HT-29 (cell line): ENCODE measurements at places on chromosomes 11 and 22. TPM values are rescaled to one million over a fixed set of nuclear protein-coding genes. Genes with fewer than 3 reads are reported as not detected.
A peak's percentile ranks its signal among the peaks of the same experiment; 100 is the strongest.

LRP4 gene
- 0.15 TPM in 1 of 2 replicates, not detected in the other for total RNA-seq

GRCh38 chr11:8281266-8281665 is 17.6 kb upstream of the LMO1 start:
- DNase-seq = no peak

DNA sequence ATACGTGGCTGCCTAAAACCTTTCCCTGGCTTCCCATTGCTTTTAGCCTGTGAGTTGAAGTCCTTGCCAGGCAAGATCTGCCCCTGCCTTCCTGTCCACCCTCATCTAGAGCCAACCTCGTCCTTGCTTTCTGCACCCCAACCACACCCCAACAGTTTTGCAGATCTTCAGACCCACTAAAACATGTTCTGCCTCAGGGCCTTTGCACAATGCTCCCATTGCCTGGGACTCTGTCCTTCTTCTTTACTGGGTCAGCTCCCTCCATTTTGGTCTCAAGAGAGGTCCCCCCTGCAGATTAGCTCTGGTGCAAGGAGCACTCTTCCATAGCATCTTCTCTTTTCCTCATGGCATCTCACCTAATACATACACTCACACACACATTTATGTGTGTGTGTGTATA is 8.4 kb upstream of the ANAPC15 start:
- no peak for DNase-seq

PGR gene
- not detected in 2 replicates for total RNA-seq

- DNase-seq = no peak
Measured at GRCh38 chr11:101786916-101787315, 127.9 kb upstream of the CEP126 start.

- peak; percentile 87 for DNase-seq
Measured at GRCh38 chr11:86551288-86552092, 120.9 kb downstream of the ME3 start.

- DNase-seq = no peak
Measured at GRCh38 chr22:22484023-22484422, 24.5 kb downstream of the ZNF280B start.

GRCh38 chr22:36301851-36302250 is 48.9 kb downstream of the APOL1 start:
- DNase-seq = peak; percentile 8

- no peak for DNase-seq
Measured at GRCh38 chr11:72174302-72175070, 17.5 kb upstream of the FOLR1 start.

- no peak for DNase-seq
Measured at GRCh38 chr11:63937713-63938478, 906 bp upstream of the NAA40 start.

- DNase-seq = no peak
Measured at GRCh38 chr11:90309693-90310092, 86.8 kb upstream of the CHORDC1 start.

- DNase-seq = no peak
Measured at GRCh38 chr22:46023558-46023981, 46.6 kb upstream of the WNT7B start.

- DNase-seq = peak; percentile 37
Measured at GRCh38 chr22:39176143-39176713, 23.7 kb upstream of the CBX7 start.

- DNase-seq = no peak
Measured at GRCh38 chr11:123740787-123741158, 687 bp downstream of the ZNF202 start.

MCM5 gene
- total RNA-seq = 154 and 155 TPM in 2 replicates

OR4P4 gene
- not detected in 2 replicates for total RNA-seq

GRCh38 chr11:133238027-133238426 is 294.3 kb downstream of the OPCML start:
- DNase-seq = no peak

SCUBE1 gene
- 0.03 TPM in 1 of 2 replicates, not detected in the other for total RNA-seq

MPPED2 gene
- not detected in 2 replicates for total RNA-seq

DNA sequence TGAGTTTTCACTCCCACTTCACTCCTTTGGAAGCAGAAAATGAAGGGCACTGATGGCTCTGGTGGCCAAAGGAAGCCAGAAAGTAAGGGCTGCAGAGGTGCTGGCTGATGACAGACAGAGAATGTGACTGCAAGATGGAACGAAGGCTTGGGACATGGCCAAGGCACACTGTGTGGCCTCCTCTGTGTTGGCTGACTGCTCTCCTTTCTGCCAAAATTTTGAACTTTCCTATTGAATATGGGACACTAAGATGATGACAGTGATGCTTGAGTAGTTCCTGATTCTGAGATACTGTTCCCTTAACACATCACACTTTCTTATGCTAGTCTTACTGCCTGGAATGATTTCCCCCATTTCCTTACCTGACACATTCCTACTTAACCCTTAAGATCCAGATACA is 156.4 kb downstream of the SWAP70 start:
- no peak for DNase-seq

DNA sequence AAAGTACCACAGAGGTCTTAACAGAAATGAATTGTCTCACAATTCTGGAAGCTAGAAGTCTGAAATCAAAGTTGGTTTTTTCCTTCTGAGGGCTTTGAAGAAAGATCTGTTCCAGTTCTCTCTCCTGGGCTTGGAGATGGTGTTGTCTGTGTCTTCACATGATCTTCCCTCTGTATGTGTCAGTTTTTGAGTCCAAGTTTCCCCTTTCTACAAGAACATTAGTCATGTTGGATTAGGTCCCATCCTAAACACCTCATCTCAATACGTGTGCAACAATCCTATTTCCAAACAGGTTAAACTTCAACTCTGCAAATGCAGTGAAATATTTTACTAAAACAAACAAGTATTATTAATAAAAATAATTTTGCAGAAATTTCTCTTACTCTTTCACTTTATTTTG is 3.1 kb upstream of the PTS start:
- no peak for DNase-seq

- DNase-seq = no peak
Measured at GRCh38 chr11:74696500-74696899, 34.7 kb downstream of the CHRDL2 start.

OR56A1 gene
- total RNA-seq = not detected in 2 replicates

DNA sequence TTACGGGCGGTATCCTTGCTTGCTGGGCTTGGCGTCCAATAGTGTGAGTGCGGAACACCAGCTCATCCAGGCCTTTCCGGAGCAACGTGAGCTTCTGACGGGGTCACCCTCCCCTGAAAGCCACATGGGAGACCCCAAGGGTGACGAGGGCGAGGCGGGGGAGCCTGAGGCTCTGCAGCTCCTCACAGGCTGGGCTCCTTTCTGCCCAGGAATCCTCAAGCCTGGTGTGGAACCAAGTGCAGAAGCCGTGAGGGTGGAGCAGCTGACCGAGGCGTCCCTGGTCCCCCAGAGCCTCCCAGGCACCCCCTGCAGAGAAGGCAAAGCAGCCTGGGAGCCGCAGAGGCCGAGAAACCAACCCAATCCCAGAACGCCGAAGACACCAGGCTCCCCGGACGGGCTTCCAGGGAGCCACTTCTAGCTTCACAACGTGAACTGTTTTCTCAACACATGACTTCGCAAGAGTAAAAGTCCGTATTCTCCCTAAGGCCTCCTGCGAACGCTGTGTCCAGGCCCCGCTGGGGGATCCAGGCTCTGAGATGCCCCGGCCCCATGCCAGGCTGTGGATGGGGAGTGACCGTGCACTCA is 530.3 kb downstream of the BRD1 start:
- no peak for DNase-seq

- DNase-seq = no peak
Measured at GRCh38 chr11:101446726-101447125, 137.1 kb downstream of the TRPC6 start.

MPZL3 gene
- 11.1 and 11.7 TPM in 2 replicates for total RNA-seq

DNA sequence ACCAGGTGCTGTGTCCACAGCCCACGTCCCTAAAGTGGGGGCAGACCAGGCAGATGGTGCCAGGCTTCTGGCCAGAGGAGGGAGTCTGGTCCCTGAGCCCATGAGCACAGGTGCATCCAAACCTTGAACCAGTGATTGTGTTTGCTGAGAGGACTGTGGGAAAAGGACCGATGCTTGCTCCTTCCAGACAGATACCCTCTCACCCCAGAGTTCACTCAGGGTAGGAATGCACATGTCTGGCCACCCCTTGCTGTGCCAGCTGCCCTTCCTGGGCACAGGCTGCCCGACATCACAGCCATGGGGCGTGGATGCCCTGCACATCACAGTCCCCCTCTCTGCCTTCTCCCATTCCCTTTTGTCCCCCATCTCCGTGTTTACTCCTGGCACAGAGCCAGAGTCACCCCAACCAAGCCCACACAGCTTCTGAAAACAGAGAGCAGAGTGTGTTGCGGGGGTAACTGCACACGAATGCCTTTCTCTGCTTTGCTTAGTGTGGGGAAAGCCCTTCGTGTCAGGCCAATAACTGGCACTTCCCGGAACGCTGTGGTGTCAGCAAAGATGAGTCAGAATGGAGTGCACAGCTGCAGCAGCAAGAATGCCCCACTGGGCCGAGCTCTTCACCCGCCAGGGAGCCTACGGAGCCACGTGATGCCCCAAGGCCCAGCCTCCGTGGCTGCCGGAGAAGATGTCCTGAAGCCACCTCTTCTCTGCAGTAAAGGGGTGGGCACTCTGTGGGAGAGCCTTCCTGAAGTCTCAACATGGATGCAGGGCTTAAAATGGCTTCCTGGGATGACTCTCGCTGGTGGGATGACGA is 7.6 kb downstream of the CARS1 start:
- DNase-seq = peak; percentile 92

DNA sequence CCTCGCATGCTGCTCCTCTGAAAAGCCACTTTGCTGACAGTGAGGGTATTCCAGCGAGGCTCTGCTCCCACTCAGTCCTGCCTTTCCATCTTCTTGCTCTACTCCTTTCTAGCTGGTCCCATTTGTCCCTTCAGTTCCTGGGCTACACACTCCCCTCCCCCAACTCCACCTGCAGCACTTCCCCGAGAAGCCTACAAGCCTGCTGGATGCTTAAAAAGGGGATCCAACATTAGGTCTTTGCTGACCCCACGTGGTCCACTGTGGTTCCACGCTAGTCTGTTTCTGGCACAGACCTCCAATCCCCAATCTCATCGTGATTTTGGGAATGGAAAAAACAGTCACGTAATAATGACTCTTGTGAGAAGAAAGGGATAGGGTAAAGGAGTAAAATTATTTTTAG is 121.6 kb upstream of the SNX19 start:
- DNase-seq = peak; percentile 53

DNA sequence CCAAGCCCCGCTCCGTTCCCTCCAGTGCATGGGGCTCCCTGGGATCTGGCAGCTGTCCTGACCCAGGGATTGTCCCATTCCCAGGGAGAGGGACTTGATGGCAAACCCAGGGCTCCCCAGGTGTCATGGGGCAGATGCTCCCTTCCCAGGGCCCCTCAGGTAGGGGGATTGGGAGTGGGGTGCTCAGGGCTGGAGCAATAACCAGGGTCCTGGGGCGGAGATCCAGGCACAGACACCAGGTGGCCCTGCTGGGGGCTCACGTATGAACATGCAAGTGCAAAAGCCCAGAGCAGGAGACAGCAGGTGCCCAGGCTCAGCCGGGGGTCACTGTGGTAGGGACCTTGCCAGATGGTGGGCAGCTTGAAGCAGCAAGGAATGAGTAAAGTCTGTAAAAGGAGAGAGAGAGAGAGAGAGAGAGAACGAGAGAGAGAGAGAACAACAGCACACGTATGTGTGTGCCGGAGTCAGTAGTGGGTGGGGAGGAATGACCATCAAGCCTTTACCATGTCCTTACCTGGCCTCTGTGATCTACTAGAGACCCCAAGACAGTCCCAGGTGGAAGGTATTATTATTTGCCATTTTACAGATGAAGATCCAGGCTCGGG is 19.3 kb upstream of the MPPED1 start:
- DNase-seq = no peak

DNA sequence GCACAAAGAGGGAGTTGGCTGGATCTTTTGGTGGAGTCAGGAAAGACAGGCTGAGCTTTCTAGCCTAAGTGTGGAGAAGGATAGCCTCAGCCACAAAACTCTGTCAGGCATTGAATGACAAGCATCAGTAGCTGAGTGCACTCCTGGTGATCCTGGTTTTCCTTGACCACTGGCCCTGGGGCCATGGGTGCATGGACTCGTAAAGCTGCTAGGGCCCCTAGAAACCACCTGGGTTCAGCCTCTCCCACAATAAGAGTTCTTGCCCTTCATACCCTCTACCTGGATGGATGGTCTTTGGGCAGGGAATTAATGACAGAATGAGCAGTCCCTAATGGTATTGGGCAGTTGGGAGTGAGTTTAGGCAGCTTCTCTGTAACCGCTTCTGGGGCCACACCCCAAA is 22.9 kb downstream of the TUB start:
- no peak for DNase-seq

- DNase-seq = no peak
Measured at GRCh38 chr11:34707462-34707840, 86.6 kb downstream of the EHF start.

DNA sequence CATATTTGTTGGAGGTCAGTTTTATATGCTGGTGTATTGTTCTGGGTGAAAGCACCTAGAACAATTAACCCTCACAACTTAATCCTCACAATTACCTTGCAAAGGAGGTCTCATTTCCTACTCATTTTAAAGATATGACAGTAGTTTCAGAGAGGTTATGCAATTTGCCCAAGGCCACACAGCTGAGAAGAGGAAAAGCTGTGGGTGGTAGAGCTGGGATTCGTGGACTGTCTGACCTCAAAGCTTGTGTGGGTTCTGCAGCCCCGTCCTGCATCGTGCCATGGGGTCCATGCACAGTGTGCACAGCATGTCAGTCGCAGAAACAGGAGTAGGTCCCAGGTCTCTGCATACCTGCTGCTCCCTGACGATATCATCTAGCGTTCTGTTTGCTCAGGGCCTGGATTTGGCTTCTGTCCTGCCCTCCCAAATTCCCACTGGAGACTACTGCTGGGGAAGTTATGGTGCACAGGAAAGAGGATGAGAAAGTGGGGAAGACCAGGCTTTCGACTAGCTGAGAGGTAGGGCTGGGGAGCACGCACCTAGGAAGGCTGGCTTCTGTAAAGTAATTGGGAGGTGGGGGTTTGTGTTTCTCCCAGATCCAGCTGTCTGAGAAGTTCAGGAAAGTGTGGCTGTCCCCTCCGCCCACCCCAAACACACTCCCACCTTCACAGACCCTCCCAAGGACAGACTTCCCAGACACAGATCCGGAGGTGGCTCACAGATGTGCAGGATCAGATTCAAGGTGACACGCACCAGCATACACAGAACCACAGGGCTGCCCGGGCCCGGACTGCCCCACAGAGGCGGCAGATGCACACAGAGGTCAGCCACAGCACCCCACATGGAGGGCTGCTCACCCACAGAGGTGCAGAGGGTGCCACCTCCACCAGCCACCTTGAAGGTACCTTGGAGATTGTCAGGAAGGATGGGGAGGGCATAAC is 2.0 kb downstream of the BACE1 start:
- DNase-seq = no peak

DNA sequence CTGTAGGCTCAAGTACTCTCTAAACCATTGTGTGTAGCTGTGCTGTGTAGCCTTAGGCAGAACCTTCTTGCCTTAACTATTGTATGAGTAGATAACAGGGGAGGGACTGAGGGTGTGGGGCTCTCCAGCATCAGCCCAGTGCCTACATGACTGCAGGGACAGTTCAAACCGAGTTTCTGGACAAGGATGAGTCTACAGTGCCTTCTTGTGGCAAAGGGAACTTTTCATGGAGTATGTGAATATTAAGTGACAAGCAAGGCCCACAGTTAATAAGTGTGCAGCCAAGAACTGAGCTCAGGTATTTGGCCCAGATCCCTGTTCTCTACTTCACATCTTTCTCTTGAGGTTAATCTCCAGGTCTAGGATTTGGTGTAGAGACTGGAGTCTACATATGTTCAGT is 424.4 kb upstream of the LARGE1 start:
- no peak for DNase-seq

DEPDC7 gene
- 3.3 and 4.8 TPM in 2 replicates for total RNA-seq

GRCh38 chr11:95924414-95924760 is 480 bp upstream of the MTMR2 start:
- peak; percentile 83 for DNase-seq
